ENCODE measurements at places on chromosomes 7 and 10.

GRCh38 chr10:21888959-21889358, 114.6 kb downstream of the DNAJC1 start:
- DNase-seq, result peak; percentile 20
- no peak overlapping the region for H3K4me3 ChIP-seq
- no peak overlapping the region for H3K27ac ChIP-seq
- no peaks in the 10 kb centered on the region for H3K36me3 ChIP-seq
- H3K27me3 ChIP-seq, result no peaks in the 10 kb centered on the region

DNA sequence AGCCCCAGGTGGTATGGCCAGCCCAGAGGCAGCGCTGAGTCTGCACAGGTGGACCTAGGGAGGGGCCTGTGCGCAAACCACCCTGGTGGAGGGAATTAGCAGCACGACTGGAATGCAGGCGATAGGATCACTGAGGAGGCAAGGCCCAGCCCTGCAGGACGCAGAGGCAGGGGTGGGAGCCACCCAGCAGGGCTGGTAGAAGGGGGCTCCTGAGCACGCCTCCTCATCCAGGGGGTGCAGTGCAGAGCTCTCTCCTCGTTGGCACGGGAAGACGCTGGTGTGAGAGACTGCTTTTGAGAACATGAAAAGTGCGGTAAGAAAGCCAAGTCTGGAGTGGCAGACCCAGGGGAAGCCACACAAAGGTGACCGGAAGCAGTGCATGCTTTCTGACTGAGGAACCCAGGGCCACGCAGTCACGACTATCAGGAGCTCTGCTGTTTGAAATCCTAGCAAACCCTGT, 6.0 kb downstream of the FXYD4 start:
- DNase-seq, result no peak
- no peak overlapping the region for H3K27ac ChIP-seq

GRCh38 chr7:13560441-13560840, 429.0 kb downstream of the ETV1 start:
- H3K27me3 ChIP-seq, result no peaks in the 10 kb centered on the region
- no peak overlapping the region for H3K27ac ChIP-seq
- DNase-seq, result no peak
- H3K36me3 ChIP-seq, result no peaks in the 10 kb centered on the region
- no peaks in the 10 kb centered on the region for H3K4me1 ChIP-seq

GRCh38 chr7:67604461-67605386, 608.1 kb downstream of the TYW1 start:
- H3K27me3 ChIP-seq, result no peaks in the 10 kb centered on the region
- H3K27ac ChIP-seq, result no peak overlapping the region
- no peaks in the 10 kb centered on the region for H3K36me3 ChIP-seq
- no peaks in the 10 kb centered on the region for H3K4me1 ChIP-seq
- H3K4me3 ChIP-seq, result no peak overlapping the region

GRCh38 chr7:54091322-54091721, 450.9 kb upstream of the VSTM2A start:
- no peak overlapping the region for H3K27ac ChIP-seq
- H3K36me3 ChIP-seq, result no peaks in the 10 kb centered on the region
- DNase-seq, result no peak
- no peaks in the 10 kb centered on the region for H3K27me3 ChIP-seq
- no peak overlapping the region for H3K4me3 ChIP-seq
- no peaks in the 10 kb centered on the region for H3K4me1 ChIP-seq

- no peak for DNase-seq
- no peaks in the 10 kb centered on the region for H3K36me3 ChIP-seq
- H3K4me3 ChIP-seq, result no peak overlapping the region
- peaks cover 44% of the 10 kb centered on the region for H3K27me3 ChIP-seq
Observed at GRCh38 chr7:455110-455928, 64.3 kb downstream of the PDGFA start.

GRCh38 chr7:132861940-132862554, 219.8 kb downstream of the CHCHD3 start:
- no peak for DNase-seq
- H3K4me3 ChIP-seq, result no peak overlapping the region
- no peak overlapping the region for H3K27ac ChIP-seq

DNA sequence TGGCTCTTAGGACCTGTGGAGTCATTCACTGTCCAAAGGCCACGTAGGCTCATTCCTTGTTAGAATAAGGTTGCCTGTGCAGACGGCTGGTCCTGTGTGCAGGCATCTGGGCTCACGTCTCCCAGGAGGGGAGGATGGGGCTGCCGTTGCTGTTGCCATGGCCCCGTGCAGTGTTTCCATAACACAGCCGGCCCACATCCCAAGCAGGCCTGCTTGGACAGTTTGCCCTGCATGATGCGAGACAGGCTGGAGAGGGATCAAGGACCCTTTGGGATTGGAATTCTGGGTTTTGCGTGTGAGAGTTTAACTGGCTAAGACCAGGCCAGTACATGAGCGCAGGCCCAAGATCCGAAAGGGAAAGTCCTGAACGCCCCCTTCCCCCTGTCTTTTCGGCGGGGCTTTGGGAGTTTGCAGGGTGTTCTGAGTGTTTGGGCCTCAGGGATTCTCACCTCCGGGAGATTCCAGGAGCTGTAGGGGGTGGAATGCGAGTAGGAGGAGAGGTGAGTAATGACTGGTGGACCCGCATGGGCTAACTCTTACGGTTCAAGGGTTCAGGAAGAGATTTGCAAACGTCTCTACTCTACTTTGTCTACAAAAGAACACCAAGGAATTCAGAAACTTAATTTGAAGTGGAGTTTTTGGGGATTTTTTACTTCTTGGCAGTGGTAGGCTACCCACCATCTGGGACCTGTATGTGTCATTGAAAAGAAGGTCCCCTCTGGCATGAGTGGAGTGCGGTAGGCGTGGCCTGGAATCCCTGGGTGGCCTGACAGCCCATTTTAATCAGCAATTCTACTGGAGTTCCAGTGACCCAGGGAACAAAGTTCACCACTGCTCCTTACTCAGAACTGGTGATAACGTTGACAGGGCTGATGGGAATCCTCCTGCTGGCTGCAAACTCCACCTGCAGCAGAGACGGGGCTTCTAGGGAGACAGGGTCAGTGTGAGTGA, 125.4 kb downstream of the ITIH5 start:
- peaks cover 9% of the 10 kb centered on the region for H3K4me1 ChIP-seq
- H3K27me3 ChIP-seq, result no peaks in the 10 kb centered on the region
- H3K27ac ChIP-seq, result no peak overlapping the region
- no peak overlapping the region for H3K4me3 ChIP-seq
- no peaks in the 10 kb centered on the region for H3K36me3 ChIP-seq

DNA sequence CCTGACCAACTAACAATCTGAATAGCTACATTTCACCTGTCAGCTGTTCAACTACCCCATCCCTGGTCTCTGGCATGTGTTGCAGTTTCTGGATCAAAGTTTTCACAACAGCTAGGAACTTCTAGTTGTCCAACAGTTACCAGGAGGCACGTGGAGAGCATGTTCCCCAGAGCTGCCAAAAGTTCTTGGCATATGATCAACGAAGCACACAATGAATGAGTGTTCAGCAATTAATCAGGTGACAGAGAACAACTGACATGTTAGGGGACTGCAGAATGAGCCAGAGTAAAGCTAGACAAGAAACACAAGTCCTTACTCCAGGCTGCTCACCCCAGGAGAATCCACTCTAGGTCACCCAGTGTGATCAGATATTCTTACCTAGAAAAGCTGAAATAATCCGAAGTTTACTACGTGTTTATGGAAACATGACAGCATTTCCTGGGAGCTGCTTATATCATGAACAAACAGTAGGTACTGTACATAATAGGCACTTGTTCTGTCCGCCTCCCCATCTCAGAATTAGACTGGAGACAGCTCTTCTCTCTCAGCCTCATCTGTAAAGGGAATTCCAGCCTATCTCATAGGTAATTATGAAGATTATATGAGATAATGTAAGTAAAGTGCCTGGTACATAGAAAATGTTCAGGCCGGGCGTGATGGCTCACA, 50.6 kb downstream of the ZNF438 start:
- H3K27me3 ChIP-seq, result no peaks in the 10 kb centered on the region
- no peak for DNase-seq
- H3K4me1 ChIP-seq, result no peaks in the 10 kb centered on the region
- no peak overlapping the region for H3K27ac ChIP-seq
- no peak overlapping the region for H3K4me3 ChIP-seq

DNA sequence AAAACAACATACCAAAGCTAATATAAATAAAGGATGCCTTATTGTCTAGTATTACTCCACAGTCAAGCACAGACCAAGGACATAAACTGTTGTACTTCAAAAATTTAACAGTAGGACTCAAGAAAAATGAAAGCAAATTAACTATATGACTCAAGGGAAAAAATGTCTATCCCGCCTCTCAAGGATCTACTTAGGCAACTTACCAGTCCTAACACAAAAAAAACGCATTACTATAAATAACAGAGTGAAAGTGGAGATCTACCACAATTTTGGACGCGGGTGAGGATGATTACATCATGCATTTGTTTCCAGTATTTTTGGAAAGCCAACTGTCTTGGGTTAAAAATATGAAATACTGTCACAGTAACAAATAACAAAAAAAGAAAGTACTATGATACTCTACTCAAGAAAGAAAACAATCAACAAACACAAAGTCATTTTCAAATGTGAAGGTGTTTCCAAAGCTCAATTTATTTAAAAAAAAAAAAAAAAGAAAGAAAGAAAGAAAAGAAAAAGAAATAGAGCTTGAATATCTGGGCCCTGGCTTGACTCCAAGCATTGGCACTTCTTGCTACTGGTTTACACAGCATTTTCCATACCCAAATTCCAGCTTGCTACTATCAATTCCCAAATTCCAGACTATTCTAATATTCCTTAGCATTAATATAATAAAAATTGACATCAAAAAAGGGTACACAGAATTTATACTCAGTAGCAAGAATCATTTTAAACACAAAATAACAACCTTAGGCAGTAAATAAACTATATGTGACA, 99.4 kb downstream of the RSU1 start:
- no peak overlapping the region for H3K4me3 ChIP-seq
- no peak overlapping the region for H3K27ac ChIP-seq
- DNase-seq, result no peak
- no peaks in the 10 kb centered on the region for H3K4me1 ChIP-seq

- H3K27me3 ChIP-seq, result no peaks in the 10 kb centered on the region
- peaks cover 4% of the 10 kb centered on the region for H3K36me3 ChIP-seq
- DNase-seq, result no peak
- H3K27ac ChIP-seq, result no peak overlapping the region
- no peaks in the 10 kb centered on the region for H3K4me1 ChIP-seq
Observed at GRCh38 chr10:28113202-28113601, 114.3 kb upstream of the ODAD2 start.

DNA sequence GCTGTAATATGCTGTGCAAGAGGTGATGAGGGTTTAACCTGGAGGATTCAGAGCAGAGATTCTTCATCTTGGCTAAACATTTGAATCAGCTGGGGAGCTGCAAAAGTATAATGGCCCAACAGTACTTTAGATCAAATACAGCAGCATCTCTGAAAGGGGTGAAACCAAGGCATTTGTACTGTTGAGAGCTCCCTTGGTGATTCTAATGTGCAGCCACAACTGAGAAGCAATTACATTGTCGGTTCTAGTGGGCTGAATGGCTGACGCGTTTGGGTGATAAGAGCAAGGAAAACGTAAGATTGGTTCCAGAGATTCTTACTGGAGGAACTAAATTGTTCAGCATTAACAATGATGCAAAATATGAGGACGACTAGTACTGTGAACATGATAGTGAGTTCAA, 269.7 kb downstream of the AGMO start:
- H3K4me1 ChIP-seq, result no peaks in the 10 kb centered on the region
- H3K27me3 ChIP-seq, result no peaks in the 10 kb centered on the region
- H3K36me3 ChIP-seq, result no peaks in the 10 kb centered on the region
- no peak for DNase-seq
- no peak overlapping the region for H3K27ac ChIP-seq
- H3K4me3 ChIP-seq, result no peak overlapping the region

DNA sequence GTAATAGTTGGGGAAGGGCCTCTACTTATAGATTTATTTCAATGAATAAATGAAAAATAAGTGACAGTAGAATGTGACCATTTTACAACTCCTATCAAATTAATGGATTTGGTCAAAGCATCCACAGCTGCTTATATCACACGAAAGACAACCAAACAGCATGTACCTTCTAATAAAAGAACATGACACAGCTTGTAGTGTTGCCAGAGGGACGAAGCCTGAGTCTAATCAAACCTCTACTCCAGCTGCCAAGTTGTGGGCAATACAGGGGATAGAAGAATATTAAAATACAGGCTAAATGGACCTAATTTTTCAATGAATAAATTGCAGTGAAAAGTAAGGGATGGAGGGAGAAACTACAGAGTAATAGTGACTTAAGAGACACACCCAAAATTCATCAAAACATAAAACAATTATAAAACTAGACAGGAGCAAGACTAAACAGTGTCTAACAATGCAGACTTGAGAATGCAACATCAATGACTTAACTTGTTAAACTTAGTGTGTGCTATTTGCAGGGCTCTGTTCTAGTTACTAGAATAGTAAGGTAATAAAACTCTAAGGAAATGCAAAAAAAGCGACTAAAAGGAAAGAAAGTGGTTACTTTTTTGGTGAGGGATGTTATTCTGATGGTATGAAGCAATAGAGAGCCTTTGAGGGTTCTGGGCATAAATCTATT, 853.8 kb downstream of the GRM8 start:
- H3K27me3 ChIP-seq, result no peaks in the 10 kb centered on the region
- no peak overlapping the region for H3K4me3 ChIP-seq
- H3K27ac ChIP-seq, result no peak overlapping the region
- no peaks in the 10 kb centered on the region for H3K4me1 ChIP-seq
- no peak for DNase-seq

- H3K4me1 ChIP-seq, result peaks cover 6% of the 10 kb centered on the region
- peak overlapping the region; percentile 70 for H3K4me3 ChIP-seq
- H3K36me3 ChIP-seq, result peaks cover 9% of the 10 kb centered on the region
- peak overlapping the region; percentile 97 for H3K27ac ChIP-seq
Observed at GRCh38 chr10:110918269-110918642, 724 bp downstream of the BBIP1 start.

DNA sequence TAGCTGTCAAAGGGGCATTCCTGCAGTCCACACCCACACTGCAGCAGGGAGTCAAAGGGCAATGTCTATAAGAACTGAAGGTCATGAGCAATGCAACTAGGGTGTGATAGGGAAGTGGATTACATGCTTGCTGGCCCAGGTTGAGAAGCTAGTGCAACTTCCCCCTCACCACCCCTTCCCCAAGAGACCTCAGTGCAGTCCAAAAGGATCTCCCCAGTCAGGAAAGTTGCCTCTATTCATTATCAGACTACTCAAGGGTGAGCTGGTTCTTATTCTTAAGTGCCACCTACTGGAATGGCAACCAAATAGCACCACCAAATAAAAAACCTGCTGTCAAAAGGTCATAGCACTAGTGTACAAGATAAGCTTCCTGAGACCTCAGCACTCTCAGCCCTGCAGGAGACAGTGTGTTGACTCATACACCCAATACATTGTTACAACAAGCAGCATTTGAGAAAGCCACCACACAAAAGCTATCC, 28.2 kb downstream of the MTERF1 start:
- no peak overlapping the region for H3K27ac ChIP-seq
- no peaks in the 10 kb centered on the region for H3K36me3 ChIP-seq
- H3K27me3 ChIP-seq, result no peaks in the 10 kb centered on the region
- no peaks in the 10 kb centered on the region for H3K4me1 ChIP-seq
- no peak for DNase-seq

Data from T-cell (primary cell).